ENCODE measurements at places on chromosomes 6 and 20. TPM values are rescaled to one million over a fixed set of nuclear protein-coding genes. Genes with fewer than 3 reads are reported as not detected.

DNA sequence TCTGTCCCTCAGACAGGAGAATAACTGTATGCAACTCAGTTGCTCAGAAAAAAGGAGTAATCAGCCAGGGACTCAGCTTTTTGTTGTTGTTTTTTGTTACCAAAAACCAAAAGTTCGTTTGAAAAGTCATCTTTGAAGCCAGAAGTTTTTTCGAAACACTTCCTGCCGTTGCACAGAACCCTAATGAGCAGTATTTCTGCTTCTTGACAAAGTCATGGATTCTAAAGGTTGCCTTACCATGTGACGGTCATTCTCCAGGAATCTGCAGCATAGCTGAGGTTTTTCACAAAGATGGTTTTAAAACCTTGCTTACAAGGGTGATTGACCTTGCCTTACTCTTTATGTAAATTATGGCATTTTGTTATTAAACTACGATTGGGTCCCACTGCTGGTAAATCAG, 1.9 kb downstream of the RAB32 start:
- DNase-seq = no peak

DNA sequence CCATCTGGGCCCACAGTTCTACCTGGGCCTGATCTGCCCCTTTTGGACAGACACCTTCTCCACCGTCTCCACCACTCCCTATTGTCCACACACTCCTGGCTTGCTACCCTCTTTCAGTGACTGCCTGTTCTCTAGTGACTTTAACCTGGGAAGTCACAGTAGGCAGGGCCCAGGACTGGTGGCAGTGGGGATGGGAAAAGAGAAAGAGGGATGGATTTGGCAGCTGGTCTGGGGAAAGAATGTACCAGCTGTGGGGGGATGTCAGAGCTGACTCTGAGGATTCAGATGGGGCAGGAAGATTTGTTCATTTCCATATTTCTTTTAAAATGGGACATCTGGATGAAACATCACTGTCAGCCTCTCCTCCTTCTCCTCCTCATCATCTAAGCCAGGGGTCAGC, 85.5 kb downstream of the SULF2 start:
- DNase-seq = no peak

DNA sequence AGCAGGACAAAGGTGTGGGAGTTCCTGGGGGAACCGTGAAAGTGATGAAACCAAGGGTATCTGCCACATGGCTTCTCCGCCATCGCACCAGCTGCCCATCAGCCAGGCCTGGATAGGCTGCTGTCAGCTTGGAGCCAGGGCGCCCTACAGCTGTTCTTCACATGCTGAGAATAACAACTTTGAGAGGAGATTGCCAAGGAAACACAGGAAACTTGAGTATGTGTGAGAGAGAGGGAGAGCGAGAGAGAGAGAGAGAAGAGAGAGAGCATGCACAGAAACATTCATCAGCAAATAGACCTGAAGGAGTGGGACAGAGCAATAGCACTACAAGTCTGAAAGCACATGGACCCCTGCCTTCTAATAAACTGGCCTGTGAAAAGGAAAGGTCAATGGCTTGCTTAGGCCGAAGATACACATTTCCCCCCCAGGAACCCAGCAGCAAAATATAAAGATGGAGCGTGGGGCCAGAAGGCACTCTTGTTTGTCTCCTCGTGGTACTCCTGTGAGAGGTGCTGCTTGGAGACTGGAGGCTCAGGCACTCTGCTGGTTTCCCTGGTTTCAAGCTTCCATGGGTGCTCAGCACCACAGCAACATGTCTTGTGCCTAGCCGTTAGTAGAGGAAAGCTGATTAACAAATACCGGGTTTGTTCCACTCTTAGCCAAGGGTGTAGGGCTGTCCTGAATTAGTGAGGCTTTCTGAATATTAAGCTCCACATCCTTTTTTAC, 53.0 kb downstream of the SNAP25 start:
- no peak for DNase-seq

DNA sequence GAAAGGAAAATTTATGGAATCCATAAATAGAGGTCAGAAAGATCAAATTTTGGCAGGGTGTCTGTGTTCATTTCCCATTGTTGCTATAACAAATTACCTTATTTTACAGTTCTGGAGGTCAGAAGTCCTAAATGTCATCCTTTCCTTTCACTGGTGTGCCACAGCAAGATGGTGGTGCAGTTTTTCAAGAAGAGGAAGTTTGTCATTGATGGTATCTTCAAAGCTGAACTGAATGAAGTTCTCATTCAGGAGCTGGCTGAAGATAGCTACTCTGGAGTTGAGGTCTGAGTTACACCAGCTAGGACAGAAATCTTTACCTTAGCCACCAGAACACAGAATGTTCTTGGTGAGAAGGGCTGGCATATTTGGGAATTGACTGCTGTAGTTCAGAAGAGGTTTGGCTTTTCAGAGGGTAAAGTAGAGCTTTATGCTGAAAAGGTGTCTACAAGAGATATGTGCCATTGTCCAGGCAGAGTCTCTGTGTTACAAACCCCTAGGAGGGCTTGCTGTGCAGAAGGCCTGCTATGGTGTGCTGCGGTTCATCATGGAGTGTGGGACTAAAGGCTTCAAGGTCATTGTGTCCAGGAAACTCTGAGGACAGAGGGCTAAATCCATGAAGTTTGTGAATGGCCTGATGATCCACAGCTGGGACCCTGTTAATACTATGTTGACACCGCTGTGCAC, 7.2 kb upstream of the CCNC start:
- no peak for DNase-seq

HLA-DPB1 gene
- 39.0 TPM for total RNA-seq

DNA sequence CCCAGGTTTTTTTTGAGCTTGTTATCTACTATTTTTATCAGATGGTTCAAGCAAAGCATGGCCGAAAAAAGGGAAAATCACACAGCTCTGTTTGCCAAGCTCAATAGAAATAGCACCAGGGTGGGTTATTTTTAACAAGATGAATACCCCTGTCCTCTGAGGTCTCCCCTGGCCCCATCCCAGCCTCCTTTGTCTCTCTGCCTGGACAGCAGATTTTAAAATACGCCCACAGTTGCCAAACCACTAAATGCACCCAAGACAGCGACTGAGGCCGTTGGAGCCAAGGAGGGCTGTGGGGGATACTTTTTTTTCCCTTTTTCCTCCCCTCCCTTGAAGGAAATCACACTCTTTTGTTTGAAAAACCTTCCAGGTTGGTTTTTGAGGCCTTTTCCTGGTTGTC, 106.6 kb downstream of the VEGFA start:
- no peak for DNase-seq

PPIL6 gene
- total RNA-seq = not detected

- DNase-seq = no peak
Observed at GRCh38 chr6:17012421-17013225, 89.2 kb upstream of the STMND1 start.

- no peak for DNase-seq
Observed at GRCh38 chr20:33796907-33797544, 14.1 kb upstream of the CHMP4B start.

OR2B2 gene
- not detected for total RNA-seq

- no peak for DNase-seq
Observed at GRCh38 chr6:56172144-56172543, 75.2 kb downstream of the COL21A1 start.

- no peak for DNase-seq
Observed at GRCh38 chr6:11810039-11810541, 31.5 kb upstream of the ADTRP start.

GRCh38 chr6:130148181-130148580, 74.6 kb downstream of the SAMD3 start:
- no peak for DNase-seq

- DNase-seq = no peak
Observed at GRCh38 chr20:23122796-23123655, 36.9 kb upstream of the CD93 start.

ZNF831 gene
- total RNA-seq = 12.7 TPM

DNA sequence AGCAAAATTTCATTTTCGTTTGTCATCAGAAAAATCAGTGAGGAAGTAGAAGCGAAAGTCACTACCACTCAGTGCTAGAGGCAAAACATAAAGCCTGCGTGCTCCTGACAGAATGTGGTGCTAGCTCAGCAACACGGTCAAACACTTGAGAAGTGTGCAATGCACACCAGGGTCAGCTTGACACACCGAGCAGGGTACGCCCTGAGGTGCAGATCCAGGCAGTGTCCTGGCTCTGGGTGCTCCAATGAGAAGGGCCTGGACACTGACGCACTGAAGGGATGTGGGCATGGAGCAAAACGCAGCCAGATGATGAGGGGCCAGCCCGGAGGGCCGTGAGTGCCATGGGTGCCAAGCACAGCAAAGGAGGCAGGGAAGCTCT, 5.9 kb downstream of the RNASET2 start:
- DNase-seq = no peak

DNA sequence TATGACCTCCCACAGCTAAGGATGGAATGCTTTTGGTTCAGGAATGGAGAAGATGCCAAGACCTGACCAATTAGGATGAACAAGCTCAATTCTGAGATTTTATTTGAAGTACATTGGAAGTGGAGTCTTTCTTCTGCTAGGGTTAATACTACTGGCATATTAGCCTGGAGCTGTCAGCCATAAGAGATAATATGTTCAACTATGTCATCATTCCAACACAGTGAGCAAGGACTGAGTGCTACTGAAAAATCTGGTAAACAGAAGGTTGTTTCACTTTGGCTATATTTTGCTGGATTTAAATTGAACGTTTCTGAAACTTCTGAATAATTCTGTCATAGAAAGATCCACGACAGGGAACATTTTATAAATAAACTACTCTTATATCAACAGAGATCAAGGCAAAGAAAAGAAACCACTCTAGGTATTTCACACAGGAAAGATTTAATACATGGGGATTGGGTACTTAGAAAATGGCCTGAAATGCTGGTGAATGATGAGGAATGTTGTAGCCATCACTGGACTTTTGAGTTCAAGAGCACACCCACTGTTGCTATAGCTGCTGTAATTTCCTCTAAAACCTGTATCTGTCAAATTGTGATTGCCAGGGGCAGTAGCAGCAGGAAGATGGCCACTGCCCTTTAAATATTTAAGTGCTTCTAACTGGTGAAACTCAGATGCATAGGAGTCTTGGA, 200.5 kb downstream of the PLCB4 start:
- DNase-seq = no peak

DNA sequence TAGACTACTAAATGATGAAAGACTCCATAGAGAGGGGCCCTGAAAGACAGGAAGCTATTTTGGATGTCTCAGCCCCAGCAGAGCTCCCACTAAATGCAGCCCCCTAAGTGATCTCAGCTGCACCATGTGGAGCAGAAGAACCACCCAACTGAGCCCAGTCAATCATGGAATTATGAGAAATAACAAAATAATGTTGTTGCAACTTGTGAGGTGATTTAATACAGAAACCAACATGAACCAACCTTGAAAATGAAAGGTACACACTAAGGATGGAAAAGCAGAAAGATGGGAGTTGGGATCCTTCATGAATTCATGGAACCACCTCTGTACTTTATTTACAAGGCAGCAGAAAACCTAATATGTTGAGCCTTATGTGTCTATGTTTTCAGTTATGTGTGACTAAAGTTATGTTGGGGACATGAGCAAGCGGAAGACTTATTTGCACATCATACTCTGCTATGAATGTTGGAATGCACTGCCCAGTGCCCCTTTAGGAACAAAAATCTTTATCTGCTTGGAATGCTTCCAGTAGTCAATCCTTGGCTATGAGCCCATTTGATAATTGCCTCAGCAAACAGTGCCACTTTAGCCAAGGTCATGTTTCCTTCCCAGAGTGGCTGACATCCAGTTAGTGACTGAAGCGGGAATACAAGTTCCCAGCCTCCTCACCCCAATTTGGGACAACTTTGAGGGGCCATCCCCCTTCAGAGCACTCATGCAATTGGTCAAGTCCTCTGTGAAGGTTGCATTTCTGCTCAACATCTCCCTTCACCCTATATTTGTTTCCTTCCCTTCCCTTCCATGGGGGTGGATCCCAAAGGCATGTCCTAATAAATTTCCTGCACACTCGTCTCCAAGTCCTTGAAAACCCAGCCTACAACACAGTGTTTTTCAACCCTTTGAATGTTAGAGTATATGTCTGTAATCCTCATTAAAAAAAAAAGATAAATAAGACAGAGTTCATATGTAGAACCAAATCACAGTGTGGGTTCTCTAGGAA, 18.4 kb downstream of the TP53RK start:
- no peak for DNase-seq

TAGAP gene
- total RNA-seq = 29.9 TPM

CST4 gene
- not detected for total RNA-seq

DNA sequence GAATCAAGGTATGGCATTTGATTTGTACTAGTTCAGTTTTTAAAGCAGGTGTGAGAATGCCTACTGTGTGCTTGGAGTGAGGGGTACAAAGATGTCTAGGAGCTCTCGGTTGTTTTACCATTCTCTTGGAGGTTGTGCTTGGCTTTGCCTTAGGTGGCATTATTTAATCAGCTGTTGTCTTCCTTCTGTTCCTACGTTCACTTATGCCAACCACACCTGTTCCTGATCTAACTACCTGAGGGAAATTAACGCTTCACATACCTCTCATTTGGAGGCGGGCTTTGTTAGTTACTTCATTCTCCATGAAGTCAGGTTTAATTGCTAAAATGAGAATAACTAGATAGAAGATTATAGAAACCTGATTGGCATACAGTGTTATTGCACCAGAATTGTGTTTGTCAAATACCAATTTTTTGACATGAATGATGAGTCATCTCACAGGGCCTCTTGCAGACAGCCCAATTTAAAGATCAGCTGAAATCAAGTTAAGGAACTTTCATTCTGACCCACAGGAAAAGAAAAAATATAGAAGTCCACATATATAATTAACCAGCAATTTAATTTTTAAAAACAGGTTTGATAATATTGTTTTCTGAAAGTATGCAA, 24.8 kb upstream of the PBOV1 start:
- DNase-seq = no peak

DNA sequence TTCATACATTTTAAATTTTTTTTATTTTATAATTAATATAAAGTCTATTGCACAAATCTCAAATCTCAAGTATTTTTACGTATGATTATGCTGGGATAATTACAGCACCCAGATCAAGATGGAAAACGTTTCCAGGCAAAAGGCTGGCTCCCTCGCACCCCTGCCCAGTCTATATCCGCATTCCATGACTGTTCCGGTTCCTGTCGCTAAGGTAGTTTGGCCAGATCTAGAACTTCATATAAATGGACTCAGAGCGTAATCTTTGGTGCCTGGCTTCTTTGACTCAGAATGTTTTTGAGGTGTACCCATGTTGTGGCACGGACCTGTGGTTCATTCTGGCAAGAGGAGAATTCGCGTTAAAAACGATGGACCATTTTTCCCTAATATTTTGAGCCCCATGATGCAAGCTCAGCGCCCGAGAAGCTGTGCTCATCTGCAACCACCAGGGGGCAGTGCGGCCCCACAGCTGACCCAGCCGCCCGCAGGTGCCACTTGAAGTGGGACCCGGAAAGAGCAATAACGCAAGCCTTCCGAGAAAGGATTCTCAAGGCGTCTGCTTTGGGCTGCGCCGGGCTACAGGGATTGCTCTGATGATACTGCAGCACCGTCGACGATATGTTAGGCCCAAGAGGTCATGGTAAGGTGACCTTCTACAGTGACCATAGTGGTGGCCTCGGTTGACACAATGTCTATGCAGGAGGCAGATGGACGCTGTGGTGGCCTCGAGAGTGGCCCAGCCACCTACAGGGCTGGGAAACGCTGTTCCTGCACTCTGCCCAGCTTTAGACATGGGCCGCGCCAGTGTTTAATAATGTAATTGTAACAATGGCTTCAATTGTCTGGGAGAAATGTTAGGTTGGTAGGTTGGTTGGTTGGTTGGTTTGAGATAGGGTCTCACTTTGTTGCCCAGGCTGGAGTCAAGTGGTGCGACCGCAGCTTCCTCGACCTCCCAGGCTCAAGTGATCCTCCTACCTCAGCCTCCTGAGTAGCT, 160.1 kb downstream of the ZMYND8 start:
- DNase-seq = peak; percentile 59

- no peak for DNase-seq
Observed at GRCh38 chr6:105211831-105212230, 32.0 kb upstream of the POPDC3 start.

MOG gene
- not detected for total RNA-seq

MACROD2 gene
- total RNA-seq = not detected

Data from activated naive CD4-positive, alpha-beta T cell treated with anti-CD3 and anti-CD28 coated beads, Interleukin-2, amount 50 U/mL, for 72 hours (primary cell).